ENCODE measurements at places on chromosomes 12 and 14.
A peak's percentile ranks its signal among the peaks of the same experiment; 100 is the strongest.

DNA sequence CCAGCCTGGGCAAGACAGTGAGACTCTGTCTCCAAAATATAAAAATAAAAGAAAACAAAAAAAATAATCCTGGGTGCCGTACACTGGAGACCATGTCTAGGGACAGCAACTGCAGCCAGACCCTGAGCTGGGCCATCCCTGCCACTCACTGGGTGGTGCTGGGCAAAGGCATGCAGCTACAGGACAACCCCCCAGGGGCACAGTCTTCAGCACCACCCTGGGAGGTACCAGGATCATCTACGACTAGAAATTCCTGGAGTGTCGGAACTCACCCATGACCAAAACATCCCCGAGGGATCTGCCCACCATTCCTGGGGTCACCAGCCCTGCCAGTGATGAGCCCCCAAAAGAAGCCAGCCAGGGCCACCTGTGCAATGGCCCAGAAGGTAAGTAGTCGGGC lies 35.7 kb upstream of the SUPT16H start:
- no peak overlapping the region for H3K27ac ChIP-seq
- H3K4me1 ChIP-seq: no peaks in the 10 kb centered on the region
- no peak for DNase-seq
- peaks cover 17% of the 10 kb centered on the region for H3K36me3 ChIP-seq
- no peaks in the 10 kb centered on the region for H3K27me3 ChIP-seq
- no peak overlapping the region for H3K4me3 ChIP-seq

- no peak overlapping the region for H3K27ac ChIP-seq
- no peak overlapping the region for H3K4me3 ChIP-seq
- no peak for DNase-seq
Measured at GRCh38 chr12:80749456-80749855, 32.7 kb downstream of the MYF5 start.

- no peaks in the 10 kb centered on the region for H3K27me3 ChIP-seq
- H3K27ac ChIP-seq: no peak overlapping the region
- H3K36me3 ChIP-seq: no peaks in the 10 kb centered on the region
- no peaks in the 10 kb centered on the region for H3K4me1 ChIP-seq
- H3K4me3 ChIP-seq: no peak overlapping the region
- no peak for DNase-seq
Measured at GRCh38 chr14:100731846-100732765, 5.4 kb downstream of the DLK1 start.

- peaks cover 2% of the 10 kb centered on the region for H3K36me3 ChIP-seq
- H3K27ac ChIP-seq: no peak overlapping the region
Measured at GRCh38 chr12:49097381-49097780, 2.8 kb upstream of the DHH start.

- no peak for DNase-seq
- no peak overlapping the region for H3K27ac ChIP-seq
- H3K4me3 ChIP-seq: no peak overlapping the region
- H3K27me3 ChIP-seq: peaks cover 4% of the 10 kb centered on the region
- no peaks in the 10 kb centered on the region for H3K4me1 ChIP-seq
Measured at GRCh38 chr12:52007982-52008510, 1.3 kb downstream of the TAMALIN start.

DNA sequence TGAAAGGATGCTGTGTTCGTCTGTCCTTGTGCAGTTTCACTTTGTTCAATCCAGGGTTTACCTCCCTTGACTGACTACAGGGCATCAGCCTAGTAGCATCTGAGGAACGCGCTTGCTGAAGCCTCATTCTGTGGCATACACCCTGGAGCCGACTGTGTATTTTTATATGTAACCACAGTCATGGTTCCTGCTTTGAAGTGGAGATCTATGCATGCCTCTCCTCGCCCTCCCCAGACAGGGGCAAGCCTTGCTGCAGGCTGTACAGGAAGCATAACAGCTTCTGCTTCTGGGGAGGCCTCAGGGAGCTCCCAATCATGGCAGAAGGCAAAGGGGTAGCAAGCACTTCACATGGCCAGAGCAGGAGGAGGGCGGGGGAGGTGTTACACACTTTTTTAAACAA lies 262.1 kb downstream of the BCL11B start:
- H3K27ac ChIP-seq: no peak overlapping the region
- H3K27me3 ChIP-seq: no peaks in the 10 kb centered on the region
- no peaks in the 10 kb centered on the region for H3K4me1 ChIP-seq
- H3K36me3 ChIP-seq: no peaks in the 10 kb centered on the region
- DNase-seq: no peak

DNA sequence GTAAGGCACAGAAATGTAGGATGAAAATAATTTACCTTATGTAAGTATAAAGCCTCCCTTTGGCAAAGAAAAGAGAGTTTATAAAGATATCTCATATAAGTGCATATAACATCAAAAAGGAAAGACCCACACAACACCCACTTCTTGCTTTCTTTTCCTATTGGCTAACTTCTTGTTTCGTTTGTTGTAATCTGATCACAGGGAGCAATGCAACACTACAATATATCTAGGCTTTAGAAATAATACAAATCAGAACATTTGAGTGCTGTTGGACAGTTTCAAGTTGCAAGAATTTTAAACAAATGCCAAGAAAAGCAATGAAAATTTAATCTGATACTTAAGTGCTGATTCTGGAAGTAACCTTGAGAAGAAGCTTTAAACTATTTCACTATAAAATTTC lies 1.3 kb downstream of the FGD6 start:
- no peak for DNase-seq
- peak overlapping the region; percentile 78 for H3K4me3 ChIP-seq
- peak overlapping the region; percentile 97 for H3K27ac ChIP-seq

DNA sequence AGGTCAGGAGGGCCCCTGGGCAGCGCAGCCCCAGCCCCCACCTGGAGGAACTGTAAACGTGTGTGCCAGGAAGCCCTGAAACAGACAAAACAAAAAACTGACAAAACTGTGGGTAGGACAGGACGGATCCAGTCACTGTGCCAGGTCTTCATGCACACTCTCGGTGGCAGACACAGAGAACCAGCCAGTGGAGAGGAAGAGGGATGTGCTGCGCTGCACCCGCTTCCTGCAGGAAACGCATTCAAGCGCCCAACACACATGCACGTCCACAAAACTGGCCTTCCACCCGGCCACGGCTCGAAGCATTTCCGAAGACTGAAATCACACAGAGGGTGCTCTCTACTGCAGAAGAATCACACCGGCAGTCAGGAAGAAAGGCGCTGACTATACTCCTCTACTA lies 16.9 kb downstream of the BRF1 start:
- no peak overlapping the region for H3K27ac ChIP-seq
- no peaks in the 10 kb centered on the region for H3K4me1 ChIP-seq
- DNase-seq: no peak
- no peaks in the 10 kb centered on the region for H3K27me3 ChIP-seq
- H3K36me3 ChIP-seq: no peaks in the 10 kb centered on the region

DNA sequence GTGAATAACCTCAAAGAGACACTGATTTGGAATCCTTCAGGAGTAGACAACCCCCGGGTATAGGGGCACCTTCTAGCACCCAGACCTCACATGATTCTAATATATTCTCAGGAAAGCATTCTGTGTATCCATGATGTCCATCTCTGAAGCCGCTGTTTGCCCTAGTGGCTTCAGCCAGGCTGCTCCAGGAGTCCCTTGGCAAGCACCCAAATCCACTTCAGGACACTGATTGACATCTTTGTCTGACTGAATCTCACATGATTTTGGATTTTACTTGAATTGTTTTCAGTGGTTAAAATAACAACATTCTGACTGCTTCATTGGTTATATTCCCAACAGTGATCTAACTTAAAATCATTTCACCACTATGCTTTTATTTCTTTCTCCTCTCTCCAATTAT lies 390.5 kb upstream of the CLEC14A start:
- no peak for DNase-seq
- H3K27me3 ChIP-seq: no peaks in the 10 kb centered on the region
- no peak overlapping the region for H3K27ac ChIP-seq

DNA sequence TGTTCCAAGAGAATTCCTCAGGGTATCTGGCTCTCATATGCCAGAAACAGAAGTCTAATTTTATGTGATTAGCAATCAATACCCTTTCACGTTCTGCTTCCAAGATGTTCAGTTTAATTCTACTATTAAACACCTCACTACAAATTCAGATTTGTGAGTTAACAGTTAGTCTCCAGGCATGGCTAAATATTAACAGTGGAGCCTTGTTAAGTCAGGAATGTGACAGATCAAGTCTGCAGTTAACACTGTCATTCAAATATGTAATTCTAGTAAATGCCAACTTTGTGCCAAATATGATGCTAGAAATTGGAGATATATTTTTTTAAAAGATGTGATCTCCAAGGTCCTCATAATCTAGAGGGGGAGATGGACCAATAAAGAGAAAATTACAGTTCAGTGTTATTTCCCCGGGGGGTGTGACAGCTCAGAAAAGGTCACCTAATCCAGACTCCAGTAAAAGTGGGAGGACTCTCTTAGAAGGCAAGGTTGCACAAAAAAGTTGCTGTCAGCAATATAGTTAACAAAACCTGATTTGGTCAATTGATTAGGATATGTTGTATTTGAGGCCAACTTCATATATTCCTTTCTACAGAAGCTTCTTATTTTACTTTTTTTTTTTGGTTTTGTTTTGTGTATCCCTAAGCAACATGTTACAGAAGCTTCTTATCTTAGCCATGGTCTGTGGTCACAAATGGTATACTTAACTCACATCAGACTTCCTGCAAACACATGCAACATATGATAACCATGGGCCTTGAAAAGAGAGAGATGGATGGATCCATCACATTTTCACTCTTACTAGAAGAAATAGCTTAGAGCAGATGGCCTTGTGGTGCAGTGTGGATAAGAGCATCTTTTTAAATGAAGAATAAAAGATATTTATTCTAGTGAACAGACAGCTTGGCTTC lies 18.4 kb upstream of the RNU6-7 start:
- no peak for DNase-seq
- no peak overlapping the region for H3K4me3 ChIP-seq
- H3K27me3 ChIP-seq: no peaks in the 10 kb centered on the region
- no peaks in the 10 kb centered on the region for H3K4me1 ChIP-seq
